Vagina (tissue), 2 donors: ENCODE measurements at places on chromosomes 11 and 22. TPM values are rescaled to one million over a fixed set of nuclear protein-coding genes. Genes with fewer than 3 reads are reported as not detected.

DNA sequence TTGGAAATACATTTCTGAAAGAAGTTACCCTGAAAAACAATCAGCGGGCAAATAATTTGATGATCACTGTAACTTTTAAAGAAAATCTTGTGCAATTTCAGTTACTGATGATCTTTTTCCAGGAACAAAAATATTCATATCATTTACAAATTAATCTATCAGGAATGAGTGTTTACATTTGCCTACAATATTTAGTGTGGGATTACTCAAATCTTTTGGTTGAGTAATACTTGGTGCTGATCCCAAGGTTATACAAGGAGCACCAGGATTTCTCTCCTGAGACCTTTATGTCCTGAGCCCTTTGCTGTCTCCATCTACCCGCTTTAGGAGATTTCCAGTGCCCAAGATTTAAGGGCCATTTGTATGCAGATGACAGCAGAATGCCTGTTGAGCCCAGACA is 116.1 kb downstream of the ATXN10 start:
- H3K4me1 ChIP-seq: peaks cover 43% of the 10 kb centered on the region
- H3K36me3 ChIP-seq: no peaks in the 10 kb centered on the region
- no peak overlapping the region for H3K4me3 ChIP-seq
- no peak for DNase-seq
- H3K27me3 ChIP-seq: no peaks in the 10 kb centered on the region

DNA sequence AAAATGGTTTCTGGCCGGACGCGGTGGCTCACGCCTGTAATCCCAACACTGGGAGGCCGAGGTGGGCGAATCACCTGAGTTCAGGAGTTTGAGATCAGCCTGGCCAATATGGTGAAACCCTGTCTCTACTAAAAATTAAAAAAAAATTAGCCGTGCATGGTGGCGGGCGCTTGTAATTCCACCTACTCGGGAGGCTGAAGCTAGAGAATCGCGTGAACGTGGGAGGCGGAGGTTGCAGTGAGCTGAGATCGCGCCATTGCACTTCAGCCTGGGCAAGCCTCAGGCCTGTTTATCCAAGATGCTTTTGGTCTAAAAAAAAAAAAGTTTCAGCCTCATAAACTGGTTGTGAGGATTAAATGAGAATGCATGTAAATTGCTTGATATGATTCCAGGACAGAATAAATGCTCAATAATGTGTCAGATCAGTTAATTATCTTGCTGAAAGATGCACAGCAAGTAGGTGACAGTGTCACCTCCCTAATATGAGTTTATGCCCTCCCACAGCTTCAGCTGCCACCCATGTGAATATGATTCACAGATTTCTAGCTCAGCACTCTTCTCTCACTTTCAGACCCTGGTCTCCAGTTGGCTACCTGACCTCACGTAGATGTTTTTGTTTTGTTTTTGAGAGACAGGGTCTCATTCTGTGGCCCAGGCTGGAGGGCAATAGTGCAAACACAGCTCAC is 1.1 kb upstream of the ALG8 start:
- no peaks in the 10 kb centered on the region for H3K36me3 ChIP-seq
- peak overlapping the region; percentile 89 for H3K4me3 ChIP-seq
- H3K4me1 ChIP-seq: peaks cover 20% of the 10 kb centered on the region
- no peaks in the 10 kb centered on the region for H3K27me3 ChIP-seq

- H3K4me1 ChIP-seq: no peaks in the 10 kb centered on the region
- DNase-seq: no peak
- H3K27me3 ChIP-seq: no peaks in the 10 kb centered on the region
Observed at GRCh38 chr11:102824556-102824955, 18.9 kb downstream of the MMP3 start.

DNA sequence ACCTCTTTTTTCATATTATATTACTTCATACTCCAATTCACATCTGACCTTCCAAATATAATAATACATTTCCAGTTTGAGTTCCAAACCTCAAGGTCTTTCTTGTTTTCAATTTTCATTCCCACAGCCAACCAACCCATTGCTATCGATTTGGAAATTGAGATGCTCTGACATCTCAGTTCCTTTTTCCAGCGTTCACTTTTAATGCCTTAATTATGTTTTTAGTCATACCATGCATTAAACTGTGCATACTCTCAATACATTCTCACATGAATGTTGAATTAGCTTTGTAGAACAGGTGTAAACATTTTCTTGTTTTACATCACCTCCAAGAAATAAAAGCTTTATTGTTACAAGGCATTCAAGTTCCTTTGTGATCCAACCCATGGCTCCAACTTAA is 294.2 kb upstream of the ANO3 start:
- no peak overlapping the region for H3K4me3 ChIP-seq
- no peaks in the 10 kb centered on the region for H3K27me3 ChIP-seq
- H3K36me3 ChIP-seq: no peaks in the 10 kb centered on the region
- no peak overlapping the region for H3K27ac ChIP-seq
- no peak for DNase-seq

OR51E1 gene
- 0.25 TPM for total RNA-seq
